ENCODE measurements at places on chromosomes 3 and 15.

DNA sequence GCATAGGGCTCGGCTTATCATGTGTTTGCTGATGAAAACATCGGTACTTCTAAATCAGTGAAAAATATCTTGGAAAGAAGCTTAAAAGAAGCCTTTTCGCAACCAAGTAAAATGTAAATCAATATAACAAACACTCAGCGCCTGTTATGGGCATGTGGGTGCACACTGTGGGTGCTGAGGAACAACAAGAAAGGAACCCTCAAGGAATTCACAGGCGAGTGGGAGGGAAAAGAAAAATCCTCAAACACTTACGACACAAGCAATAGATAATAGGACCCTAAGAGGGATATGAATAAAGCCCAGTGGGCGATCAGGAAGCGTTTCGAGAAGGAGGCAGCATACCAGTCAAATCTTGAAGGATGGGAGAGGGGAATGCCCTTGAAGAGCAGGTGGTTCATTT is 21.9 kb downstream of the GLDN start:
- DNase-seq = no peak

DNA sequence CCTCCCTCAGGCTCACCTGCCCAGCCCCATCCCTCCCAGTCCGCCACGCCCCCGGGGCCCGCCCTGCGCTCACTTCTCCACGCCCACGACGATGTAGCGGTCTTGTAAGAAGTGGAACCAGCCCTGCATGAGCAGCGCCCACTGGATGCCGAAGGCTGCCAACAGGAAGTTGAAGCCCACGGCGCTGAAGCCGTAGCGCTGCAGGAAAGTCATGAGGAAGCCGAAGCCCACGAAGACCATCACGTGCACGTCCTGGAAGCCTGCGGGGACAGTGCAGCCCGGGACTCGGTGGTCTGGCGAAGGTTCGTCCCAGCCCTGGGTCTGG is 9.7 kb downstream of the RHCG start:
- DNase-seq = no peak

GRCh38 chr3:14488286-14489041 is 51.7 kb downstream of the GRIP2 start:
- DNase-seq = no peak

DNA sequence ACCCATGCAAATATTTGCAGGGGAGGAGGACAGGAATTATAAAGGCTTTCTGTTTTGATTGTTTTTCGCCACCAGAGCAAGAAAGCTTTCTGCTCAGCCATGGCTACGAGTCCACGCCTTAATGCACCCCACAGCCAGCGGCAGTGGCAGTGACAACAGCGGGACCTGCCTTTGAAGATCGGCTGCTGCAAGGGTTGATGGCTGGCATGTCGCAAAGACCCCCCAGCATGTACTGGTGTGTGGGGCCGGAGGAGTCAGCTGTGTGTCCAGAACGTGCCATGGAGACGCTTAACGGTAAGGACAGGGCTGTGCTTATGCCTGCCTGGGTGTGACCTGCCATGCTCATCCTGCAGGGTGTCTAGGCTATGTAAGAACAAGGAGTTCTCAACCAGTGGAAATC is 5.3 kb downstream of the LRRK1 start:
- DNase-seq = no peak

- no peak for DNase-seq
Measured at GRCh38 chr3:126434931-126435411, 40.3 kb downstream of the CFAP100 start.

GRCh38 chr3:193585530-193585929 is 7.5 kb upstream of the OPA1 start:
- DNase-seq = no peak

Data from Right ventricle myocardium inferior (tissue), 1 donor.